ENCODE measurements at places on chromosomes 1 and 21.
A peak's percentile ranks its signal among the peaks of the same experiment; 100 is the strongest.

- no peak for DNase-seq
These were observed 604.6 kb downstream of the MRPL39 start for GRCh38 chr21:25002676-25003075.

GRCh38 chr1:33524586-33524985, 52.1 kb downstream of the ZSCAN20 start:
- no peak for DNase-seq

GRCh38 chr1:102640872-102641271, 467.4 kb downstream of the COL11A1 start:
- no peak for DNase-seq

DNA sequence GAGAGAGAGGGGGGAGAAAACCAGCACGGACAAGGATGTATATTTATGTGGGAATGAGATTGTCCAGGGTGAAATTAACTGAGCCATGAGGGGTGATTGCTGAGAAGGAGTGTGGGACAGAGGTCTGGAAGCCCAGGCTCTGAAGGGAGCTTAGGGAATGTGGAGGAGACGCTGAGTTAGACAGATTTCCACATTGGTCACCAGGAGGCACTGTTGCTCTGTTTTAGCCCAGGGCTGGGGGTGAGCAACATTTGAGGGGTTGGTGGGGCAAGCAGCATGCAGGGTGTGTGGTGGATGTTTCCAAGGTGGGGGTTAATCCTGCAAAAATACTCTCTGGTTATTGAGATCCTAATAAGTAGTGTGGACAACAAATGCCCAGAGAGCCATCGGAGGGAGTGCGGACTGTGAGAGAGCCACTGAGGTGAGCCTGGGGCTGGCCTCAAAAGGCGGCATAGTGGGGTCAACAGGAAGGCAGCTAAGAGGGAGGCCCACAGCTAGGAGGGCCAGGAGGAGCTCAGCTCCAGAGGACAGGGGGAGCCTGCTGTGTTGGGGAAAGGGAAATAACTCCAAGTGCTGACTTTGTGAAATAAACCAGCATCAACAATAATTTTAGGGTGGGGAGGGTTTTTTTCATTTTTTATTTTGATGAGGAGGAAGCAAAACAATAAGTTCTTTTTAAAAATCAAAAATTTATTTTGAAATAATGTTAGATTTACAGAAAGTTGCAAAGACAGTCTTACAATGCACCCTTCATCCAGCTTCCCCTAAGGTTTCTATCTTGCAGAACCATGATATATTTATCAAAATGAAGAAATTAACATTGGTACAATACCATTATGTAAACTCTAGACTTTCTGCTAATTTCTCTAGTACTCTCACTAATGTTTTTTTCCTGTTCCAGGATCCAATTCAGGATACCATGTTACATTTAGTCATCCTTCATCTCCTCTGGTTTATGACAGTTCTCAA, 82.8 kb upstream of the CD34 start:
- DNase-seq: no peak

GRCh38 chr1:30914587-30914922, 6.0 kb upstream of the SDC3 start:
- no peak for DNase-seq

GRCh38 chr1:85438353-85438752, 26.6 kb downstream of the DDAH1 start:
- DNase-seq: peak; percentile 53

DNA sequence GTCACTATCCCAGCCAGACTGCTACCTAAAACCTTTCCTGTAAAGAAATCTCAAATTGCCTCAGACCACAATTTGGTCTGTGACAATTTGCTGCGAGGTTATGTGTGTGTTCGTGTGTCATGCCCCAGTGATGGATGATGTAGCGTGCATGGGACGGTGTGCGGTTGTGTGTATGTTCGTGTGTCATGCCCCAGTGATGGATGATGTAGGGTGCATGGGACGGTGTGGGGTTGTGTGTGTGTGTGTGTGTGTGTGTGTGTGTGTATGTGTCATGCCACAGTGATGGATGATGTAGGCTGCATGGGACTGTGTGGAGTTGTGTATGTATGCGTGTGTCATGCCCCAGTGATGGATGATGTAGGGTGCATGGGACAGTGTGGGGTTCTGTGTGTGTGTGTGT, 9.4 kb downstream of the SELP start:
- DNase-seq: no peak

GRCh38 chr1:165647970-165648369, 16.9 kb downstream of the MGST3 start:
- no peak for DNase-seq

GRCh38 chr21:45222001-45222400, 65.7 kb downstream of the POFUT2 start:
- no peak for DNase-seq

- no peak for DNase-seq
These were observed 228.1 kb downstream of the C1orf94 start for GRCh38 chr1:34404804-34405203.

DNA sequence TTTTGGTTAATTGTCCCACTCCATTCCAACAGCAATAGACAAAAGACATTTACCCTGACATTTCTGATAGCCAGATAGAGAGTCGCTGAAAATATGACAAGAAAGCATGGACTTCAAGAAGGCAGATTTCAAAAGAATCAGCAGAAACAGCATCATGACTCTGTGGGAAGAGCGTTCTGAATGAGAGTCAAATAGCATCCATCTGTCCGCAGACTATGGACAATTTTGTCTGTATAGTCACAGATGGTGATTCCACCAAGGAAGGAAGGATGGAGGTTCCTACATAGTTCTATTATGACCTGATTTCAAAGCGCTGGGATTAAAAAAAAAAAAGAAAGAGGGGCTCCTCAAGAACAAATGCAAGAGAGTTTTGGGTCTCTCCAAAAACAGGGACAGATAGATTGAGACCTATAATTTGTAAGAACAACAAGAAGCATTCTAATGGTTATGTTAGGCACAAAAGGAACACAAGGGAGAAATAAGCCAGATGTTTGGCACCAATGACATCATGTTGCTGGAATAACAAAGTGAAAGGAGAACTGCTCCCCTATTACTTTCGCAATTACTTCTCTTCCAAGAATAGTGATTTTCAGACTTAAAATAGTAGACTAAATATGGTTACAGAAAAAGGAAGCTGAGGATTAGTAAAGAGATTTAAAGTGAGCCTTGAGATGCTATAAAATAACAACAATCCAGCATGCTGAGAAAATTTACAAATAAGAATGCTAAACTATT, 28.5 kb downstream of the NIBAN1 start:
- no peak for DNase-seq

GRCh38 chr1:94606471-94606870, 64.9 kb upstream of the F3 start:
- no peak for DNase-seq

GRCh38 chr1:24406788-24407187, 6.8 kb downstream of the STPG1 start:
- no peak for DNase-seq

DNA sequence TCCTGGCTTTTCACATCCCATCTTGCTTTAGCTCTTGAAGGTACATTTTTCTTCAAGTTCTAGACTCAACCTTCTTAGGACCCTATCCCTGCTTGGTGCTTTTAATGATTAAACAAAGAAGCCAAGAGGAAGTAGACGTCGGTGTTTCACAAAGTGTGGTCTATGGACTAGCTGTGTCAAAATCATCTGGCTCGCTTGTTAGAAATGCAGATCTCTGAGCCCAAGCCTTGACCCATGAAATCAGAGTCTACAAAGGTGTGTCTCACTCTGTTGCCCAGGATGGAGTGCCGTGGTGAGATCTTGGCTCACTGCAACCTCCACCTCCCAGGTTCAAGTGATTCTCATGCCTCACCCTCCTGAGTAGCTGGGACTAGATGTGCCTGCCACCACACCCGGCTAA, 295.5 kb upstream of the KAZN start:
- DNase-seq: no peak

GRCh38 chr1:165759095-165759494, 9.6 kb downstream of the TMCO1 start:
- DNase-seq: no peak

- no peak for DNase-seq
These were observed 17.0 kb upstream of the TRAF5 start for GRCh38 chr1:211309617-211310016.

GRCh38 chr1:108009603-108010195, 44.7 kb upstream of the VAV3 start:
- DNase-seq: no peak

DNA sequence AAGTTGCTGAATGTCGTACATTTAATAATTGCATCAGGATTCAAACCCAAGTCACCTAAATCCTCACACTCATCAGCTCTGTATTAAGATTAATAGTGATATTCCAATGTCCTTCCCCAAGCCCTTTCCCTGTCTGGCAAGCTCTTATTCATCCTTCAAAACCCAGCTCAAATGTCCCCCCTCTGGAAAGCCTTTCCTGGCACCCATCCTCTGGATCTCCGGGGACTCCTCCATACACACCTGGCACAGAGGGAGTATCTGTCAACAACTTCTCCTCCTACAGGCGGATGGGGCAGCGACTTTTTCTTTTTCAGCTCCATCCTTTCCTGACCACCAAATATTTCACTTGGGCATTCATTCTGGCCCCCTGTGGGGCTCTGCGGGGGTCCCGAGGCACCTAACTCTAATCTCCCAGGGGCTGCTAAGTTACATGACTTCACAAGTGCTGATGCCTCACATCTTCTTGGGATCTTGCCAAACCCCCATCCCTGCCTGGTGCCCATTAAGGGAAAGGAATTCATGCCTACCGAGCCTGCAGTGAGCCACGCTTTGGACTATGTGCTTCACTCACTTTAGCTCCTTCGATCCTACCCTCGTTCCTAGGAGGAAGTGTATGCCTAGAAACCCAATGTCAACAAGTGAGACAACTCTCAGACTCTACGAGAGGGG, 15.2 kb downstream of the TINAGL1 start:
- no peak for DNase-seq

DNA sequence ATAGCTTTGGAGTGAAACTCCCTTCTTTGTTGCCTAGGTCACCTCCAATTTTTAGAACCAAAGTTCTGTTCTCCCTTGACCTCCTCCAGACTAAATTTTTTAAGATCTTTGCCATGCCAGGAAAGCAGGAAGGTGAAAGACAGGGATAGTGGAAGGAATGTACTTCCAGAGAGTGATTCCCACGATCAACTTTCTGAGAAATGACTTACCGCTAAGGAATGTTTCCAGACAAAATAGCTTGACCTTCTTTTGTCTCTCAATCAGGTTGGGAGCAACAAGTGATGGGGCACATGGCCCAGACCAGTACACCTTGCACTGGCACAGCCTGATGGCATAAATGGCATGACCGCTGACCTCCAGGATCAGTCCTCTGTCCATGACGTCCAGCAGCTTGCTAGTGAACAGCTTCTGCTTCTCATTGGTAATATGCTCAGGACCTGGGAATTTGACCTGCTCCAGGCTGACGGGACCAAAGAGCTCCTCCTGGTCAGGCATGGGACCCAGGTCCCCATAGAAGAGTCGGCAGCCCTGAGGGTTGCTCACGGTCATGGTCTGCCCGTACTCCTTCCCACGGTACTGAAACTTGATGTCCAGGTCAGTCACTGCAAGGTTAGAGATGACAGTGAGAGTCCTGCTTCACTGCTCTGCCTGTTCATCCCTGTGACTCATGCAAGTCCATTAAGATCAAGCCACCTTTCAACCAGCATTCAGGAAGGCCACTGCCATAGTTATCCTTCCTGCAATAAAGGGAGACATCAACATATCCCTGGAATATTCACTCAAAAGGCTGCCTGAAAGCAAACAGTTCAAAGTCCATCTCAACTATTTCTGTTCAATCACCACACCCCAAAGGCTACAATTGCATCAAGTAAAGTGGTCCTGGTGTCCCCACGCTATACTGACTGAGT, 6.2 kb upstream of the C1orf74 start:
- DNase-seq: no peak

DNA sequence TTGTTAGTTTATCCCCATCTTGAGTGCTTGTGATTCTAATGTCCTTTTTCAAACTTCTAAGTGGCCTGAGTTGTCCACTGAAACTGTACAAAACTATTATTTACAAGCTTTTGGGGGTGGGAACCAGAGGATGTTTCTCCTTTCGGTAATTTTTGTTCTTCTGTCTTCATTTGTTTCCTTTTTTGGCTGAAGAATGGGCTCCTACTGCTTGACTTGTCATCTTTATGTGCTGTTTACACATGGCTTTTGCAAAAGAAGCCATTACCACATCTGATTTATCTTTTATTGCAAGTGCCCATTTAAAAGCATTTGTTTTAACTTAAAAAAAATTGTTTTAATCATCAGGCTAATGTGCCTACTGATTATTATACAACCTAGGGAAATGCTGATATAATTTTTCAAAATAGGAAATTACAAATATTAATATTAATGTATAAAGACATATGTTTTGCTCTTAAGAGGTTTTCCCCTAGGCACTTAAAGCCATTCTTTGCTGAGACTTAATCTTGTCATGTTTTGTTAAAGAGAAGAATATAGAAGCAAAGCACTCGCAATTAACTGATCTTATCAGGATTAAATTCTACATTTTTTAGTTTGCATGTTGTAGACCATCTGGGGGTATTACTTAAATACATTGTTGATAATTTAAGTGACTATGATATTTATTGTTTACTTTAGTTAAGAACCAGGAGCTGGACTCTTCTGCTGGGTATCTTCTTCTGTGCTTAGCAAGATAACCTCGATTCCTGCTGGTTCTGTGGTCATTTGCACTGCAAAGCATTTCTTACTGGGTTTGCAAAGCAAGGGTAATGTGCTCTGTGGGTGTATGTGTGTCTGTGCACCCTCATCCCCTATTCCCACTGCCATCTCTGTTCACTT, 40.1 kb downstream of the TMEM200B start:
- DNase-seq: no peak

- DNase-seq: no peak
These were observed 4.0 kb upstream of the HLX start for GRCh38 chr1:220875260-220875659.

DNA sequence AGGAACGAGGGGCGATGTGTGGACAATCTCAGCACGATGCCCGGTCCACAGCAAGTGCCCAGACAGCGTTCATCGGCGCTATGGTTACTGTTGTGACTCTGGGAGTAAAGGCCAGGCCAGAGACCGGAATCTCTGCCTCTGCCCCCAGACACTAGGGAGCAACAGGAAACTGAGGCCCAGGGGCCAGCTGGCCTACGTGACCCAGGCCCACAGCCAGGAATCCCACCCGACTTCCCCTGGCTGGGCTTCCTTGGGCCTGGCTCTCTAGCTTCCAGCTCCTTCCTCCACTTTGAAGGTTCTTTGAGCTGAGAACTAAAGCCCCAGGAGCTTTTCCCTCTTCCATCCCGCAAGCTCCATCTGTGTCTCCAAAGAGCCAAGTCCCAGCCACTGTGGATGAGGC, 4.6 kb downstream of the LRP8 start:
- DNase-seq: no peak

- no peak for DNase-seq
These were observed 71.0 kb upstream of the WDR26 start for GRCh38 chr1:224505454-224506093.
